ENCODE measurements at places on chromosomes 3 and 15.

DNA sequence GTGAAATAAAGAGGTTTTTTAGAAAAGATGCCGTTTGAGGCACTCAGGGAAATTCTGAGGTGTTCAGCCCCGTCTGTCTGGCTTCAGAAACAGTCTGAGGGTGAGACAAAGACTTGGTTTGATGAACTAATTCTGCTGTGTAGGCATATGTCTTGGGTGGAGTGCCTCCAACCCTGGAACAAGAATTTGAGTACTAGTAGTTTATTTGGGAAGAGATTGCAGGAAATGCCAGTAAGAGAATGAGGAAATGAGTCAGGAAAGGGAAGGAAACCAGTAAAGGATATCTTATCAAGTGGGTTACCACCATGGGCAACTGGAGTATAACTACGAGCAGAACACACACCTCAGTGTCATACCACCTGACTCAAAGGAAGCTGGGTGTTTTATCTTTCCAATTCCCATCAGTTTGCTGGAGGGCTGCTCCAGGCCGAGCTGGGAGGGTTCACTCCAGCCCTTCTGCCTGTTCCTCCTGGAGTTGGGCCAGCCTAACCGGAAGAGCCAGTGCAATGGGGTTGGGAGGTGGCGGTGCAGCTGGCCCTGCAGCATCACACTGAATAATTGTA, 75.3 kb downstream of the TGFBR2 start:
- peak; percentile 49 for DNase-seq

GRCh38 chr3:168926426-168926825, 737.1 kb downstream of the MECOM start:
- no peak for DNase-seq

GRCh38 chr3:38117748-38118420, 19.0 kb downstream of the ACAA1 start:
- DNase-seq: peak; percentile 45

DNA sequence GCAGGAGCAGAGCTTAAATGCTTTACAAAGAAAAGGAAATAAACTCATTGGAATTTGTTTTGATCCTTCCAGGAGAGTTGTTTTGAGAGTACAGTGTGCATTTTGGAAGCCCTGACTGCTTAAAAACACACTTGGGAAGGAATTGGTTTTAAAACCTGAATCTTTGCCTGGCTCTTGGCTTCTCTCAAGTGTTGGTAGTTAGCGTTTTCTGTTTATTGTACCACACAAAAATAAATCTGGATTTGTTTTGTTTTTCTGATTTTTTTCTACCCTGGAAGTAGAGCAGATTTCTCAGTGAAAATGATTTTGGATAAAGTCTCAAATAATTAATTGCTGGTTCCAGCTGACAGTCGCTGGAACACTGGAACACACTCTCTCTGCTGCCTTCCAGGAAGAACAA, 90.6 kb downstream of the CHST2 start:
- no peak for DNase-seq

DNA sequence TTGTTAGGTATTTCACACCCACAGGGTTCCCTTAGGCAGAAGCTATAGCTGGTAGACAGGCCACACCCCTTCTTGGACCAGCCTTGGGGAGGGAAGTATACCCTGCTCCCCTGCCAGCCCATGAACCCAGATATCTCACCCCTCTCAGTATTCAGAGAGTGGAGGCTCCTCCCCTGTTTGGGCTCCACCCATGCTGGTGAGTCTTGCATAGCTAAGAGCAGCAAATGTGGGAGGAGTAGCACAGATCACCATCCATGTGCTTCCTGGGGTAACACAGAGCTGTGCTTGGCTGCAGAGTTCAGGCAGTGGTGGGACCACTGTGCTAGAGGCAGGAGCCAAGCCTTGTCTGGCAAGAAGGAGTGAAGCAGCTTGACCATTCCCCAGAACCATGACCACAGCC, 427.2 kb downstream of the ZIC1 start:
- no peak for DNase-seq

- DNase-seq: no peak
Measured at GRCh38 chr3:186785495-186786018, 2.2 kb downstream of the EIF4A2 start.

- DNase-seq: no peak
Measured at GRCh38 chr3:66949898-66950297, 48.2 kb upstream of the KBTBD8 start.

- DNase-seq: no peak
Measured at GRCh38 chr3:85316252-85316651, 357.5 kb downstream of the CADM2 start.

DNA sequence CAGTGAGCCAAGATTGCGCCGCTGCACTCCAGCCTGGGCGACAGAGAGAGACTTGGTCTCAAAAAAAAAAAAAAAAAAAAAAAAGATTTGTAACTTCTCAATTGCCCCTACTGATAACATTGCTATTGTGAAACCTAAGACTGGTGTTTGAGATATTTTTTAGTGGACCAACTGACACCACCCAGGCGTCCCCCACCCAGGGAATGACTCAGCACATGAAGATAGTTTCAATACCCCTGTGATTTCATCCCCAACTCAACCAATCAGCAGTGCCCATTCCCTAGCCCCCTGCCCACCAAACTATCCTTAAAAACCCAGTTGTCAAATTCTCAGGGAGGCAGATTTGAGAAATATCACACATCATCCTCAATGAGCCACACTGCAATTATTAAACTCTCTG, 76.9 kb downstream of the TTBK2 start:
- no peak for DNase-seq

- no peak for DNase-seq
Measured at GRCh38 chr3:45033791-45034190, 7.7 kb downstream of the CLEC3B start.

DNA sequence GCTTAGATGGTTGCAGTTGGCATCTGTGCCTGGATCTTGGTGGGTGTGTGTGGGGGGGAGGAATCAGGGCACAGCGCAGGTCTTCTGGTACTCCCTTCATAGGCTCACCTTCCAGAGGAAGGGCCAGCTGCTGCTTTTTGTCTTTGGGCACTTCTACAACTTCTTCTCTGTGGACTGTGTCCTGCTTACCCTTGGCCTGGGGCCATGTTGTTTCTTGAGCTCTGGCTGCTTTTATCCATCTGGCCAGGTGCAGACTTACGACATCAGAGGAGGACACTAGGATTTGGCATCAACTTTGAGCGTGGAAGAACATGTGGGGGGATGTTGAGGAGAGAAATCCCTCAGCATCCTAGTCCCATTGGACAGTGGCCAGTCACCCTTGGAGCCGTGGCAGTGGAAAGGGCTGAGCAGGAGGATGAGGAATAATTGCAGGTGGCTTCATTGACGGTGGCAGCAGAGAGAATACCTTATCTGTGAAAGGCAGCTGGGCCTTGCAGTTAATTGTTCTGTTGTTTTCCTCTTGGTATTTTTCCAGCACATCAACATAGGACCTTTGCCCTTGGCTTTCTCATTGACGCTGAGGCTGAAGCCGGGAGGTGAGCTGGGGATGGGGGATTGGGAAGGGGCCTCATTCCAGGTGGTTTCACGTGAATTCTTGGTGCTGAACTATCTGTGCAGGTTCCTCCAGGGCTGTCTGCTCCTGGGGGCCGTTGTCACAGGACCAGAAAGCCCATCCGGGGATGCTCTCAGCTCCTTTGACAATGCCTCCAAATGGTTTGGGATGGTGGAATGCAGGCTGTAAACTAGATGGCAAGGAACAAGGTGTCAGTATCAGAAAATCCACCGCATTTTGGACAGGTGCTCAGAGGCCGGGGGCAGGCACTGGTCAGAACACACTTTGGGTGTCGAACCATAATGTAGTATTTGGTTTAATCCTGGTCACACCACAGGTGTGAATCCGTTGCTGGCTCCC, 9.7 kb downstream of the EPHB1 start:
- DNase-seq: no peak

DNA sequence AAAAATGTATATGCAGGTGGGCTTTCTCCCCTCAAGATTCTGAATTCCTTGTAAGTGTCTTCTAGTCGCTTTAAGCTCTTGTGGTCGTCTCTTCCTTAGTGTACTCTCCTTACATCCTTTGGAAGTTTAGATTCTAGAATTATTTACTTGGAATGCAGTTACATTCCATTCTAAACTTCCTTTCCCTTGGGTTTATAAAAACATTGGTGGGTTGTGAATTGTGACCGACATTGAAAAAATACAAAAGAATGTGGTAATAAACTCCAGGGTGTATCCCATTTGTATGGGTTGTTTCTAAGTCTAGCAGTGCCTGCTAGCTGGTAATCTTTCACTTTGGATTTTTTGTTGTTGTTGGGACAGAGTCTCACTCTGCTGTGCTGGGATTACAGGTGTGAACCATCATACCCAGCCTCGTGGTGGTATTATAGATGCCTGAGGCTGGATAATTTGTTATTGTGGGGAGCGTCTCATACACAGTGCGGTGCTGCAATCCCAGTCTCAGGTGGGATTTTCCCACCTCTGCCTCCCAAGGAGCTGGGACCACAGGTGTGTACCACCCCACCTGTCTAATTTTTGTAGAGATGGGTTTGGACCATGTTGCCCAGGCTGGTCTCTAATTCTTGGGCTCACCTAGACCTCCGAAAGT, 9.1 kb downstream of the CHD2 start:
- no peak for DNase-seq

- no peak for DNase-seq
Measured at GRCh38 chr3:72087420-72087819, 302.5 kb upstream of the PROK2 start.

GRCh38 chr3:138809500-138810256, 25.1 kb downstream of the PIK3CB start:
- no peak for DNase-seq

DNA sequence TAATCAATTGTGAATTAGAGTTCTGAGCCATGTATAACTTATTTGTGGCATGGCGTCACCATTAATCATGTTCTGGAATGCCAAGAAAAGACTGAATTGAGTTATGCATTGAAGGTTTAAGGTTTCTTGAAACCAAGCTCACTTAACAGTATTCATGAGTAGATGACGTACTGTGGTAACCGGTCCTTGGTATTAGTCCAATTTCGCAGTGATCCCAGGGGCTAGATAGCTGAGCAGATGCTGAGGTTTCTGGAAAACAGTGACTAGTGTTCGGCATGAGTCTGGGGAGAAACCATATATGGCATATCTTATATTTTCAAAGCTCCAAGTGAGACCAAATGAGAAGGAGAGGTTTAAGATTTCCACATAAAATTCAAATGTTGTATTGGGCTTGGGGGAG, 218.3 kb upstream of the LYSMD4 start:
- no peak for DNase-seq

DNA sequence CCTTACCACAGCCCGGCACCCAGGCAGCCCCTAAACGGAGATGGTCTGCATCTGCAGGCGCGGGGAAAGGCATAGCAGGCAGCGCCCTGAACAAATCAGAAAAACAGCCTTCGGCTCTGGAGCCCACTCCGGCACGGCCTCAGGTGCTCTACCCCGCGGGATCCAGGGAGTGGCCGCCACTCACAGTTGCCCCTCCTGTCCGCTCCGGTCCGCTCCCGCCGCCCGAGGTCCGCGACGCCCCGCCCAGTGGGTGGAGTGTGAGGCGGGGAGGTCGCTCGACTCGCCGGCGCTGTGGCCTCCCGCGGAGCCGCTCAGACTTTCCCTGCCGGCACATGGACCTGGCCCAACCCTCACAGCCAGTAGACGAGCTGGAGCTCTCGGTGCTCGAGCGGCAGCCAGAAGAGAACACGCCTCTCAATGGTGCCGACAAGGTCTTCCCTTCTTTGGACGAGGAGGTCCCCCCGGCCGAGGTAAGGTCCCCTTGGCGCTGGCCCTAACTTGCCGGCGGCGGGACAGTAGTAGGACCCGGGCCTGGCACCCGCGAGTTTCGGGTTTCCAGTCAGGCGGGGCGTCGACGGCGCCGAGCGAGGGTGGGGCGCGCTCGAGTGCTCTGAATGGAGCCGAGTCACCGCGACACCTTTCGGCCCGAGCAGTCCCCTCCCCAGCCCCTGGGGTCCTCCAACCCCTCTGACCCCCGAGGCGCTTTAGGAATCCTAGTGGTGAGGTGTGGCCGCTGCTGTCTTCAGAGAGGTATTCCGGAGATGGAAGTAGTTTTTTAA, at the start of gene C3orf52:
Gene C3orf52 (plus strand): TSS at position 314 of the 779 bp plus-strand sequence. CDS start 19 bp downstream, at position 333.
- peak; percentile 39 for DNase-seq

- DNase-seq: no peak
Measured at GRCh38 chr15:42403389-42403788, 44.1 kb downstream of the CAPN3 start.

All from posterior cingulate gyrus (tissue), 11 donors.